ENCODE measurements at places on chromosomes 1 and 21. TPM values are rescaled to one million over a fixed set of nuclear protein-coding genes. Genes with fewer than 3 reads are reported as not detected.

Gene MFSD2A
- 4.8 TPM for total RNA-seq

- H3K4me1 ChIP-seq, result no peaks in the 10 kb centered on the region
- H3K36me3 ChIP-seq, result no peaks in the 10 kb centered on the region
Measured at GRCh38 chr1:66644331-66644730, 107.9 kb upstream of the DYNLT5 start.

DNA sequence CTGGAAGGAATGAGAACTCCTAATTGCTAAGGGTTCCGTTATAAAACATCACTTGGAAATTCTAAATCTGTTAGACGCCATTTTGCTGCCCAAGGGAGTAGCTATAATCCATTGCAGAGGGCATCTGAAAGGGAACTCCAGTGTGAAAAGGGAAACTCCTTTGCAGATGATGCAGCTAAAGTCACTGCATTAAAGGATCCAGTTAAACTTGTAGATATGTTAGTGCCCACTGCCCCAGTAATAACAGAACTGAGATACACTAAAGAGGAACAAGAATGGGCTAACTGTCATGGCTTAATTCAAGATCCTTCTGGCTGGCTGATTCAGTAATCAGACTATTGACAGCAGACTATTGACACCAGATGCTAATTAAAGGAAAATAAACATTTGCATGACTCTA lies 81.8 kb upstream of the KIAA0040 start:
- H3K4me3 ChIP-seq, result no peak overlapping the region
- H3K27ac ChIP-seq, result no peak overlapping the region
- H3K36me3 ChIP-seq, result no peaks in the 10 kb centered on the region
- no peak for DNase-seq
- H3K27me3 ChIP-seq, result no peaks in the 10 kb centered on the region

DNA sequence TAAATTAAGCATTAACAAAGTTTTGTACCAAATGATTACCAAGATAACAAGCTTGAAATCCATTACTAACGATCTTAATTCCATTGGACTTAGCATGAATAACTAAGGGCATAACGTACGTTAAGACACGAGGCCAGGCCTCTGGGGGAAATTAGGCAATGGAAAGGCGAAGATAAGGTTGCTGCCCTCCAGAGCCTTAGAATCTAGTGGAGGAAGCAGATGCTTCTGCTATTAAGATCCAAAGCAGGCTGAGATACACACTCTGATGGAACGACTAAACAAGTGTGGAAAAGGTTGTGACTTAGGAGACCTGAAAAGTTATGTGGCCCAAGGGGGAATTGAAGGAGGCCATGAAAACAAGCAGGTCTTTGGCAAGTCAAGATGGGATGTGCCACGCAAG lies 6.0 kb downstream of the AKNAD1 start:
- H3K4me3 ChIP-seq, result no peak overlapping the region
- no peaks in the 10 kb centered on the region for H3K27me3 ChIP-seq
- no peaks in the 10 kb centered on the region for H3K36me3 ChIP-seq

DNA sequence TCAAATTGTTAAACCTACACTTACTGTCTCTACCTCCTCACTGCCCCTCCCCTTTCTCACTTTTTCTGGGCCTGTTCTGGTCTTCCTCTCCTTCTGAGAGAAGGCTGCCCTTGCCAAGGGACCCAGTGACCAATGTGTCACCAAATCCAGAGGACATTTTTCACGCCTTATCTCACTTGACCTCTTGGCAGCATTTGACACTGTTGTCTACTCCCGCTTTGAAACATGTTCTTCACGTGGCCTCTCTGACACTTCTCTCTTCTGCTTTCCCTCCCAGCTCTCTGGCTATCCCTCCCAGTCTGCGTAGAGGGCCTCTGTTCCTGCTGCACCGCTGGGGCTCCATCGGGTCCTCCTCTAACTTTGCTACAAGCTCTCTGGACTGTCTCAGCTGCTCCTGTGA lies 25.3 kb downstream of the KCNQ4 start:
- H3K4me1 ChIP-seq, result no peaks in the 10 kb centered on the region
- no peaks in the 10 kb centered on the region for H3K27me3 ChIP-seq
- H3K36me3 ChIP-seq, result no peaks in the 10 kb centered on the region
- no peak for DNase-seq

GRCh38 chr1:172293429-172293828 lies 127.1 kb upstream of the C1orf105 start:
- no peak for DNase-seq
- peak overlapping the region; percentile 45 for H3K27ac ChIP-seq
- H3K4me1 ChIP-seq, result no peaks in the 10 kb centered on the region
- no peak overlapping the region for H3K4me3 ChIP-seq
- H3K27me3 ChIP-seq, result no peaks in the 10 kb centered on the region

DNA sequence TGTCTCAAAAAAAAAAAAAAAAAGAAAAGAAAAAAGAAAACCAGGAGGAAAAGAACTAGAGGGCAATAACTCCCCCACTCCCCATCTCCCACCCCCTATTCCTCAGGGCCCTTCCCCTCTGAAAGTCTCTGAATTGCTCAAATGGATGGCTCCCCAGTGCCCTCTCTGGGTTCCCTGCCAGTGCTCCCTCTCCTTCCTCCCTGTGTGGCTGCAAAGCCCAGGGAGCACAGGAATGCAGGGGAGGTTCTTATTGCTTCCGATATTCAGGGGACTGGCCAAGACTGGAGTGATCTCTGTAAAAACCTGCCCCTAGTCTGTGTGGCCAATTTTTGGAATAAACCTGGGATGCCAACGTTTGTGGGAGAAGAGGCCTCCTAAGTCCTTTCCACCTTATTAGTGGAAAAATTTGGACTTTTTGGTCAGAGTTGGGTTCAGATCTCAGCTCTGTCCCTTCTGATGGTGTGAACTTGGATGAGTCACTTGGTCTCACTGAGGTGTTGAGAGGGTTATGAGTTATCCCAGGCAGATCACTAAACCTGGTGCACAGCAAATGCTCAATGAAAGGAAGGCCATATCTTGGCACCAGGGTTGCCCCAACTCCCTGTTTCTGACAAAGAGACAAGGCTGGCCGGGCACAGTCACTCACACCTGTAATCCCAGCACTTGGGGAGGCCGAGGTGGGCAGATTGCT lies 13.4 kb upstream of the ARHGEF10L start:
- H3K4me1 ChIP-seq, result no peaks in the 10 kb centered on the region
- no peaks in the 10 kb centered on the region for H3K36me3 ChIP-seq
- no peak overlapping the region for H3K4me3 ChIP-seq
- no peaks in the 10 kb centered on the region for H3K27me3 ChIP-seq

GRCh38 chr1:179104611-179105250 lies 22.9 kb downstream of the TOR3A start:
- H3K36me3 ChIP-seq, result no peaks in the 10 kb centered on the region
- no peaks in the 10 kb centered on the region for H3K4me1 ChIP-seq
- DNase-seq, result no peak
- H3K27me3 ChIP-seq, result no peaks in the 10 kb centered on the region
- no peak overlapping the region for H3K27ac ChIP-seq
- no peak overlapping the region for H3K4me3 ChIP-seq
